ENCODE measurements at places on chromosomes 3 and 15.

DNA sequence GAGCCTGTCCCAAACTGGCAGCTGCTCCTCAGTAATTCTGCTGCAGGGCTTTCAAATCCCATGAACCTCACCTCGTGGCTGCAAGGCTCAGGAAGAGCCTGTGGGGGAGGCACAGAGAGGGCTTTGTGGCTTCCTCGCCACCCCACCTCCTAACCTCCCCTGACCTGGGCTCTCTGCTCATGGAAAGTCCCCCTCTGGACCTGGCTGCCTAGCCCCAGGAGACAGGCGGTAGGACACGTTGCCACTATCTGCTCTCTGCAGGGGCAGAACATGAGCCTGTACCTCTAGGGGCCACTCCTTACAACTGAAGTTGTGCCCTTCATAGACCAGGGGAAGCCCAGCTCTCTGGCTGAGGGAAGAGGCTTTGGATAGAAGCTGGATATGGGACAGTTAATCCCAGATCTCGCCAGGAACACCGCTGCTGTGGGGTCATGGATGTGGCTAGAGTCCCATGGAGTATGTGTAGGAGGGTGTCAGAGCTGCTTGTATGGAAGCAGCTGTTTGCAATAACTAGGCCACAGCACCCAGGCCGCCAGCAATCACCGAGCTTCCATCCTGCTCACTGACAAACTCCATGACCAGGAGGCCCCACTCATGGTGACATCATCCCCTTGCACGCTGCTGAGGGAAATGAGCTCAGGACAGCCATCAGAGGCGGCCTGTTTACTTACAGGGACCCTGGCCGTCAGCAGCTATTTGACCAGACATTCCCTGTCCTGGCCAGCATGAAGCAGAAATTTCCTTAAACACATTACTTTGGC, 34.0 kb upstream of the CILP start:
- no peak for DNase-seq

DNA sequence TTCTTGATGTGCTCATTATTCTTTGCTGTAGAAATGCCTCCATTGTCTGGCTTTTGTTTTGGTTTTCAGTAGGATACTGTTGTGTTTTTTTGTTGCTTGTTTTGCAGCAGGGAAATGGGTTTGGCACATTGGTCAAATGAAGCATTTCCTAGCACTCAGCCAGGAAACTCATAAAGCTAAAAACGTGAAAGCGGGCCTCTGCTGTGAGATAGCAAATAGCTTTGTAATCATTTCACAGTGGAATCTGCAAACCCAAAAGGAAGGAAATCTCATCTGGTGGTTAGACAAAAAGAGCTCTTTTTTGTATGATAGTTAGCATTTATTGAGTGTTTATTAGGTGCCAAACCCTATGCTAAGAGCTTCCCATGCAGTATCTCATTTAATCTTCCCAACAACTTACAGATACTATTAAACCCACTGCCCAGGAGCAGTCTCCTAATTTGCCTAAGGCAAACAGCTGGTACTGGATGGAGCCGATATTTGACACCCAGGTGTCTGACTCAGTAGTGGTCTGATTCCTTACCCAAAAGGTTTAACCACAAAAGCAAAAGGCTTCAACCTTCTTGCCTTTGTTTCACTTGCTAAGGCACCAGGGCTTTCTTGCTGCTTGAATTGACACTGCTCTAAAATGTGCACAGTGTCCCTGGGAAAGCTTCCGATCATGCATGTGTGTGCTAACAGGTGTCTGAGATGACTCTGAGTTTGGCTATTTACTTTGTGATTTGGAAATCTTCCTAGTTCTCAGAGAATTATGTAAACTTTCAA, 527.9 kb upstream of the MDFIC2 start:
- DNase-seq, result peak; percentile 3

DNA sequence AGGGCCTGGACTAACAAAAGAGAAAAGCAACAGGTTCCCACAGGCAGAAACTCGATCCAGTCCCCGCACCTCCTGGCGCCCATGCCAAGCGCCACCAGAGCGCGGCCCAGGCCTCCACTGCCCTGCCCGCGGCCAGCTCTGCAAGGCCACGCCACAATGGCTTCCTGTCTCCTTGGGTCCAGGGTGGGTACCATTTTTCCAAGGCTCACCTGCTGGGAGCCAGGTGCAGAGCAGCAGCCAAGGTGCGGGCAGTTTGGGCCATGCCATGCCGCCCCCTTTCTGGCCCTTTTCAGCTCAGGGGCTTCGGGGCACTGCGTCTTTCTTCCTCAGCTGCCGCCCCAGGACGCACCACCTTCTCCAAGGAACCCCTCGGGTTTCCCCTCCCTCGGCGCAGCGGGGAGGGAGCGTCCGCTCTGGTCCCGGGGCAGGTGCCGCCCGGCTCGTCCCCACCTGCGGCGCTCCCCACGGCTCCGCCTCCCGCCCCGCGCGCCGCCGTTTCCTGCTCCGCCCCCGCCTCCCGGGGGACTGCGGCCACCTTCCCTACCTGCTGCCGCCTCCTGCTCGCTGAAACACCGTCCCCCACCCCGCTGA, at the start of gene ILDR1:
ILDR1 (minus strand) TSS at position 437 of the 591 bp plus-strand sequence; CDS start at position 267, 170 bp downstream.
- peak; percentile 23 for DNase-seq

GRCh38 chr3:178382449-178383061, 153.7 kb upstream of the KCNMB2 start:
- no peak for DNase-seq

- DNase-seq, result no peak
Observed at GRCh38 chr15:70321172-70321819, 223.6 kb upstream of the TLE3 start.

DNA sequence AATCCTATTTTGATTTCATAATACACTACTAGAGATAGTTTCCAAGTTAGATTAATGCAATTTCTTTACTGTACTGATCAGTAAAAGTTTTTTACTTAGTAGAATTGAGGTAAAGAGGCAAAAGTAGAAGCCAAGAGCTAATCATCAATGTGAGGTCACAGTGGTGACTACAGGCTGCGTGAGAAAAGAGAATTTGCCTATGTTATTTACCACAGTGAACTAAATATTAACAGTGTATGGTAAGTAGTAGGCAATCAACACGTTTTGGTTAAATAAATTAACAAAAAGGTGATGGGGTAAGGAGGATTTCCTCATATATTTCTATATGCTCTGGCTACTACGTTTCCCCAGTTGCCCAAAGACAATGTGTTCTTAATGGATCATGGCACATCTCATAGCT, 202.2 kb upstream of the CMC1 start:
- DNase-seq, result no peak

DNA sequence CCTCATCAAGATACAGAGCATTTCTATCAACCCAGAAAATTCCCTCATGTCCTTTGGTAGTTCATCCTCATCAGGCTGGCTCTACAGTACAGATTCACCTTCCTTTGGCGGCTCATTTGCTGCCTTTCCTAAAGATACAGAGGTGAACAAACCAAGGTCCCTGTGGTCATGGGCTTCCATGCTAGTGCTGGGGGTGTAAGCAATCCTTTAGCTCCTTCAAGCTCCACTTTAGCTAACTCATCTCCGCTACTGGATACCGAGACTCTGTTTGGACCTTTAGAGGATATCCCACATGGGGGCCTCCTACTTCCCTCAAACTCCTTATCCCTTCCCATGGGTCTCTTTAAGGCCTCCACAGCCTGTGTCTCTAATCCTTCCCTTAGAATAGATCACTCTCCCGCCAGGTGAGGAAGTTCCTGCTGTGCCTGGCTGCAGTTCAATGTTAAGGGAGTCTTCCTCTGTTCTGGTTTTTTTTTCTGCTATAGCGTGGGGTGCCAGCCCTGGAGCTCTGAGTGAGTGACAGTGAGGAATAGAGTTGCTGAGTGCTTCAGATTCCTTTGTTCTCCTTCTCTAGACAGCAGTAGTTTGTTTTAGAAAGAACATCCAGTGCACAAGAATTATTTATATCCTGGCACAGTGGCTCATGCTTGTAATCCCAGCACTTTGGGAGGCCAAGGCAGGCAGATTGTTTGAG, 30.7 kb downstream of the CLEC3B start:
- no peak for DNase-seq

- no peak for DNase-seq
Observed at GRCh38 chr3:153714588-153715290, 406.5 kb upstream of the ARHGEF26 start.

GRCh38 chr15:47769166-47769565, 51.9 kb downstream of the SEMA6D start:
- DNase-seq, result no peak

- no peak for DNase-seq
Observed at GRCh38 chr3:88863196-88863595, 244.2 kb upstream of the EPHA3 start.

GRCh38 chr3:122890077-122890719, 95.3 kb downstream of the SLC49A4 start:
- no peak for DNase-seq

DNA sequence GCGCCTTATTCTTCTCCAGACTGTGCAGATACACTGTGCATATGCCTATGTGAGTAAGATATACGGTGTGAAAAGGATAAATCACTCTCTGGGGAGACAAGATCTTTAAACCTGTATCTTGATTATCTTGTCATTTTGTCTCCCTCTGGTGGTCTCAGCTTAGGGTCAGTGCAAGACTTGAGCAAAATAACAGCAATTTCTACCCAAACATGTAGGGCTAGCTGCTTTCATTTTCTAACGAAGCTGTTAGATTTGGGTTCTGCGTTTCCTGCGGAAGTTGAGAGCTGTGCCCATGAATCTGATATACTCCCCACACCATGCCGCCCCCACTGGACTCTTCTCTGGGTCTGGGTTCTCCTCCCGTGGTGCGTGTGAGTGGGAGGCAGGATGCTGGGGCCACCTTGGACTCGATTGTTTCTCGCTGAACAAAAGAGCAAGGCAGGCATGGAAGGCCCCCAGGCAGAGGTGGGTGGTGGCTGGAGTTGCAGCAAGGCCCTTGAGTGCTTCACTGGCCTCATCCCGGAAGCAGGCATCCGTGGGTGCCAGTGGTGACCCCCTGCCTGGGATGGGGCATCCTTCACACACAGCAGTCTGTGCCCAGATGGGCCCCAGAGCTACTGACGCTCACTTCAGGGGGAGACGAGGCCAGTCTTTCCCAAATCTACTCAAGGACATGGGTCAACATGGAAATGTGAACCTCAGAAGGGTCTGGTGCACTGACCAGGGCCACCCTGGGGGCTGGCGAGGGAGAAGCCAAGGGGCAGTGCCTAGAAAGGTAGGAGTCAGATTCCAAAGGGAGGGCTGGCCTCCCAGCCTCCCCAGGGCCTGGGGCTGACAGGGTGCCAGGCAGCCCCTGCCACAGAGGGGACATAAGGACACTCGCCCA, 179.6 kb downstream of the NSMCE3 start:
- no peak for DNase-seq

GRCh38 chr3:132788301-132788671, 66.1 kb upstream of the NPHP3 start:
- DNase-seq, result no peak

DNA sequence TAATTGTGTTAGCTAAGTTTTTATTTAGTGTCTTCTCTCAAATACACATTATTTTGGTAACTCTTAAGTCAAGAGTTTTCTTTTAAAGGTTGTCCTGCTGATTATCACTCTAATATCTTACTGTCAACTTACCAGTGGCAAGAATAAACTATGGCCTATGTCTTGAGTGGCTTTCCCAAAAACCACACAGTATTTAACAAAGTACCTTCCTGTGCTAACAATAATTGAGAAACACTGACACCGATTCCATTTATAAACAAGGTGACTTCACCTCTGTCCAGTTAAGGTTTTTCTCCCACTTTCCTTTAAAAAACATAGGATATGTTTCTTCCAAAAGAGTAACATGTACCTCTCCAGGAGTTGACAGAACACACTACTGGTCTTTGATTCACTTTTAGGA, 234.3 kb upstream of the CD96 start:
- DNase-seq, result no peak

DNA sequence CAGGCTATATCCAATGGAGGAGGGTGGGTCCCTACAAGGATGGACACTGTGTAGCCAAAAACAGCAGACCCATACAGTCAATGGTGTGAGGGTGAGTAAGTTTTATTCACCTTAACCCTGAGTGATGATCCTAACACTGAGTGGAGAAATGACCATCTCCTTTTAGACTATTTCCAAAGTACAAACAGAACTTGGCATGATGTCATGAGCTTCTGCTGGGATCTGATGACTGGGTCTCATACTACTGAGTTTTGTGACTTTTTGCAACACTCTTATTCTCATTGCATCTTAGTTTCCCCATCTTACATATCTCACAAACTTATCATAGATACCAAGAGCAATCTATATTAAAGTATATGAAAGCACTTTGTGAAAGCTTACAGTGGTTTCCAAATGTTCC, 330.3 kb upstream of the CFAP20DC start:
- DNase-seq, result no peak

DNA sequence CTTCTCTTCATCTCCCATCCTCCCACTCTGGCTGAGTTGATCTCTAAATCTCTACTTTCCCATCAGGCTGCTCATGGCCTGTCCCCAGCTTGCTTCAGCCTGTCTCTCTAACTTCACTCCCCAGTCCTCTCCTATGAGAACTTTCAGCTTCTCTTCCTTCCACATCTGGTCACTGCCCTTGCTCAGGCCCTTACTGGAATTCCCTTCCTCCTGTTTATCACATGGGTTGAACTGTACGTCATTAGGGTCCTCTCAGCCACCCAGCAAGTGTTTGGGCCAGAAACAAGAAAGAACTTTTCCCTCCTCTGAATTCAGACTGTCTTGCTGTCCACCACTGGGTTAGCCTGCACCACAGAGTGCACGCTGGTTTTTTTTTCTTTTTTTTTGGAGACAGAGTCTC, 5.0 kb downstream of the PTPN23 start:
- no peak for DNase-seq

All from NCI-H524 (cell line).